Activated CD4-positive, alpha-beta T cell treated with anti-CD3 and anti-CD28 coated beads for 24 hours (primary cell): ENCODE measurements at places on chromosomes 3 and 15.

- no peak for DNase-seq
Measured at GRCh38 chr3:57150113-57150581, 15.0 kb downstream of the IL17RD start.

DNA sequence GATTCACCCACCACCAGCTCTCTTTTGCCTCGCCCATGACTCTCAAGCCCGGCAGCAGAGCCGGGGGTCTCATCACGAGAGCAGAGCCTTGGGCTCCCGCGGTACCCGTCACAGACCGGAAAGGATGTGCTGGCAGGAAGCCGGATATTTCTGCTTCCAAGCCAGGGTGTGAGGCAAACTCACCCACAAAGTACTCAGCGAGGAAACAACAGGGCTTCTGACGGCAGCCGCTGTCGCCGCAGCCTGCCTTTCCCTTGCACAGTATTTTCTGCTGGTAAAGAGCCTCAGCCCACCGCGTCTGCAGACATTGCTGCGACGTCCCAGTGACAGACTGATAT lies 119.9 kb downstream of the NSMCE3 start:
- no peak for DNase-seq

DNA sequence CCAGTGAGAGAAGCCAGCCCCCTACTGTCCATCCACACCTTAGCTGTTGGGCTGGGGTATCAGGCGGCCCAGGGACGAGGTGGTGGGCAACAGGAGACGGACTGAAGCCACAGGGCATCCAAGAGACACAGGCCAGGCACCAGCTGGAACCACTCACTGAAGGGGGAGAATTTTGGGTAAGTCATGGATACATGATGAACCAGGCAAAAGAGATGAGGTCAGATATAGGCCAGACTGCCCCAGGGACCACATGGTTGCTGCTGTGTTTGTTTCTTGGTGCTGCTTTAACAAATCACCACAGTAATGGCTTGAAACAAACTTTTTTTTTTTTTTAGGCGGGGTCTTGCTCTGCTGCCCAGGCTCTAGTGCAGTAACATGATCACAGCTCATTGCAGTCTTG lies 66.4 kb downstream of the SEMA5B start:
- DNase-seq = no peak

DNA sequence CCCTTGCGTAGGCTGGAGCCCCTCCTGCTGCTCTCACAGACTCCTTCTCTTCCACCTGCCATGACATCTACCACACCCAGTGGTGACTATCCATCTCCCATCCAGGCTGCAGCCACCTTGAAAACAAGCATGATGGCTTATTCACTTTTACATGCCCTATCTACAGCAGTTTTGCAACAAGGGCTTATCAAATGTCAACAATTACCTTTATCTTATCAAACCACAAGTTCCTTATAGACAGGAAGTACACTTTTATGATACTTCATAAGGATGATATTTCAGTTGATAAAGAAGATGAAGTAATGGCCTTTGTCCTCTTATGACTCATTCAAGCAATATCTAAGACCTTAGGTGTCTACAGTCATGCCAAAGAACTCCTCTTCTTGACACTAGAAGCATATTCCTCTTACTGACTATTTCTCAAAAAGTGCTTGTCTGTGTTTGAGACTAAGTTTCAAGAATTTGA lies 125.3 kb upstream of the SPRED1 start:
- no peak for DNase-seq
